Posterior vena cava (tissue), 2 donors: ENCODE measurements at places on chromosomes 16 and 17. TPM values are rescaled to one million over a fixed set of nuclear protein-coding genes. Genes with fewer than 3 reads are reported as not detected.
A peak's percentile ranks its signal among the peaks of the same experiment; 100 is the strongest.

- DNase-seq, result no peak
These were observed 5.7 kb upstream of the CHST4 start for GRCh38 chr16:71520550-71520949.

Gene PNMT
- 3.1 TPM for total RNA-seq

DNA sequence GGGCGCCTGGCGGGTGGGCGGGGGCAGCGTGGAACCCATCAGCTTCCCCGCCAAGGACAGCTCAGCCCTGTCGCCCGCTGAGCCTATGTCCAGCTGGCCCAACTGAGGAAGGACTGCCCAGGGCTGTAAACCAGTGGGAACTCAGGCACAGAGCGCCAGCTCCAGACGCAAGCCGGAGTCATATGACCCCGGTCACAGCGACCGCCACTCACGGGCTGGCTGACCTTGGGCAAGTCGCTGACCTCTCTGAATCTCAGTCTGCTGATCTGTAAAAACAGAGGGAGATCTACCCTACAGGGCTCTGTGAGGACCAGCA, 170.0 kb downstream of the C16orf78 start:
- DNase-seq, result no peak

DNA sequence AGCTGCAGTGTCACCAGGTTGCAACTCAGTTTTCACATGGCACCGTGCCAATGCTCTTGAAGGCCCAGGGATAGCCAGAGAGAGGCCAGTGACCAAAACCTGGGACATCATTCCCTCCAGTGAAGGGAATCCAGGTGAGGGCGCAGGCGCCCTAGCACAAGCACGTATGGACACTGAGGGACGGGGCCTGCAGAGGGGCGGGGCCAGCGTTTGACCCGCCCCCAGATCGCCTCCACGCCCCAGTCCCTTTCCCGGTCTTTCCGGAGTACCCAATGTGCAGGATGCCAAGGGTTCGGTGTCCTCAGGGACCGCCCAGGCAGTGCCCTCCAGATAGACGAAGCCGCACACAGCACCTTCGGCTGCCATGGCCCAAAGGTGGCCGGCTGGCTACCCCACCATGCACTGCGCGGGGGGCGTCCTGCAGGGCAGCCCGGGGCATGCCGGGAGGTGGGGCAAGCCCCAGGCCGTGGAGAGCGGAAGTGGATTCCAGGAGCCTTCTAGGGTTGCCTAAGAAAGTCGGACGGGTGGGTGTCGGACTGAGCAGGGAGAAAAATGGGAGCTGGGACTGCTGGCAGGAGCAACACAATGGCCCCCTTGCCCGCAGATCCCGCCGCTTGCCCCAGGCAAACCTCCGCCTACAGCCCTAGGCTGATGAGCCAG, 4.6 kb downstream of the SLC12A4 start:
- no peak for DNase-seq

DNA sequence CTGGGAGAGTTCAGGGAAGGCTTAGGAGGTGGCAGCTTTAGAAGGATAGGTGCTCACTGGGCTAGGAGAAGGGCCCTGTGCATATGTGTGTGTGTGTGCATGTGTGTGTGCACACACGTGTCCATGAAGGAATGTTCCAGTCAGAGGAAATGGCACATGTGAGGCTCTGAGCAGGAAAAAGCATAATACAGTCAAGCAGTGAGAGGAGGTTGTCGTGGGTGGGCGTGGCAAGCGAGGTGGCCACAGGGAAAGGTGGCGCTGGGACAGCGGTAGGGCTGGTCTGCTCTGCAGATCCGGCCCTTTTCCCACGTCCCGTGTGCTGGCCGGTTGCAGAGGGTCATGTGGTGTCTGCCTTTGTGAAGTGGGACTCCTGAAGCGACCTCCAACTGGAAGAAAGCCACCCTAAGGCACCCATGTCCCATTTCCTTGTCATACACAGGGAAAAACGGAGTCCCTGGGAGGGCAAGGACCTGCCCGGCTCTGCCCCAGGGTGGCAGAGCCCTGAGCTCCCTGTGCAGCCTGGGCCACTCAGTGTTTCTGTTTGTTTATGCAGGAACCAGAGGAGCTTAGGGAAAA, 40.1 kb downstream of the NT5M start:
- DNase-seq, result peak; percentile 18
